Stimulated activated CD8-positive, alpha-beta memory T cell treated with anti-CD3 and anti-CD28 coated beads, Interleukin-4, amount 100 ng/mL, for 1 hour (primary cell): ENCODE measurements at places on chromosomes 3 and 15.

DNA sequence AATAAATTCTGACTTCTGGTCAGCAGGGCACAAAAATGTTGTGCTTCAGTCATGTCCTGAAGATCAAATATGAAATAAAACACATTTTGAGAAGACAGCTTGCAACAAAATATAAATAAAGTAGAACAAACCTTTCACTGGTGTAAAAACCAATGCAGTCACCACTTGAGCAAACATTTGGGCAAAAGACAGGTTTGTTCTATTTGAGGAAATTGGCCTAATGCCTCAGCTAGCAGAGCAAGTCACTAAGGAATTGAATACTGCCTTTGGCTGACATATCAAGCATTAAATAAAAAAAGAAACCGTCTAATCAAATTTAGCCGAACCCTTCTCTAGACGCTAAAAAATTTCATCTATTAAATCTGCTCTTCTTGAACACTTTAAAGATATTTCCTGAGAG is 475.4 kb upstream of the CNTN3 start:
- no peak for DNase-seq

GRCh38 chr3:76096836-76097588 is 311.7 kb upstream of the ZNF717 start:
- no peak for DNase-seq

GRCh38 chr3:181534781-181535221 is 176.9 kb upstream of the SOX2 start:
- DNase-seq, result no peak

- DNase-seq, result no peak
These were observed 100.8 kb downstream of the SLCO3A1 start for GRCh38 chr15:91954292-91954691.

DNA sequence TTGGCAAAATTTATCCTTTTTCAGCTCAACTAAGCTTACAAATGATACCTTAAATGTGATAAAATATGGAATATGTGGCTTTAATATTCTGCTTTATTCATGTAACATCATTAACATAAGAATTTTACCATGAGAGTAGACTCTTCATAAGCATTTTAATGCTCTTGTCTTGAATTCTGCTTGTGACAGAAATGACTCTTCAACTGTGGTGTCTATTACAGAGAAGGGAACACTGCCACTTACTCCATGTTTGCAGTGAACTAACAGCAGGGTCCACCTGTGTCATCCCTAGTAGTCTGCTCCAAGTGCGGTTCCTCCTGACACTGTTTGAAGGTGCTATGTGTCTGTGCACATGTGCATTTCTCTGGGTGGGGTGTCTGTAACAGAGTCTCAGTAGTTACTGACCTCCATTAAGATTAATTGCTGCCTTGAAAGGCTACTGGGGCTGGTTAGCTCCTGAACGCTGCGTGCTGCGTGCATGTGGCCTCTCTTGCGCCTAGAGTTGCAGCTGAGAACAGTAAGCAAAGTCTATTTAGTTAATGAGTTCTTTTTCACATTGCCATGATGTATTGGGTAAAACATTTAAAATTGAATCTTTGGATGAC is 8.3 kb downstream of the LSM3 start:
- no peak for DNase-seq

DNA sequence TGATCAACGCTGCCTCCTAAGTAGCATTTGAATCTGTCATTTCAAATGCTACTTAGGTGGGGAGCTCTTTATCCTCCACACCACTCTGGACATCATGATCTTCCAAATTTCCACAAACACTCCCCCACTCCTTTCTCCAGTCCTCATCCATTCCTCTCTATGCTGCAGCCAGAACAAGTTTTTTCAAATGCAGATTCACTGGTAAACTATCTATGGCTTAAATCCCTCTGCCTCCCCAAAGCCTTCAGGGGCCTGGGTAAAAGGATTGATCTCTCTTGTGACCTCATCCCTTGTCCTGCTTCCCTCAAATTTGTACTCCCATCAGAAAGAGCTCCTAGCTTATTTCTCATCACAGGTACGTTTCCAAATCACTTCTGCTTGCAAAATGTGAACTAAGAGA is 1.3 kb upstream of the AEN start:
- no peak for DNase-seq

- no peak for DNase-seq
These were observed 54.1 kb downstream of the PLXNA1 start for GRCh38 chr3:127037021-127037400.

- DNase-seq, result no peak
These were observed 34.8 kb upstream of the DCP1A start for GRCh38 chr3:53382106-53382505.

GRCh38 chr15:100997442-100997841 is 78.3 kb downstream of the LRRK1 start:
- no peak for DNase-seq

- DNase-seq, result no peak
These were observed 182.3 kb downstream of the BBX start for GRCh38 chr3:107705046-107705445.

DNA sequence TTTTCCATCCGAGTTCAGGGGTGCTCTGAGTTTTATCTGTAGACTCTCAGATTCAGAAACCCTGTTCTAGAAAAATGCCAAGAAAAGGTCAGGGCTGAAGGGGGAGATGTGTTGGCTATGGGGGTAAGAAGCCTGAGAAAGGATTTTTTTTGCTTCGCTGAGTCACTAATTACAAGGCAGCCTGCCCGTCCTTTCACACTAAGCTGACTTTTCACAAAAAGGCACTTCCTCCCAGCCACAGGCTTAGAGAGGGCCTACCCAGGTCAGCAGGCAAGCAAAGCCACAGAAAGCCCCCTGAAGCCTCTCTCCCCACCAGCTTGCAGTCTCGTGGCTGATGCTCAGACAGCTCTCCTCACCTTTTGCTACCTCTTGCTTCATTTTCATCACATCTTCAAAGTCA is 192.6 kb upstream of the PRICKLE2 start:
- DNase-seq, result no peak
